ENCODE measurements at places on chromosomes 5 and 9.

- no peak for DNase-seq
These were observed 129.4 kb downstream of the LPAR1 start for GRCh38 chr9:110908894-110909293.

DNA sequence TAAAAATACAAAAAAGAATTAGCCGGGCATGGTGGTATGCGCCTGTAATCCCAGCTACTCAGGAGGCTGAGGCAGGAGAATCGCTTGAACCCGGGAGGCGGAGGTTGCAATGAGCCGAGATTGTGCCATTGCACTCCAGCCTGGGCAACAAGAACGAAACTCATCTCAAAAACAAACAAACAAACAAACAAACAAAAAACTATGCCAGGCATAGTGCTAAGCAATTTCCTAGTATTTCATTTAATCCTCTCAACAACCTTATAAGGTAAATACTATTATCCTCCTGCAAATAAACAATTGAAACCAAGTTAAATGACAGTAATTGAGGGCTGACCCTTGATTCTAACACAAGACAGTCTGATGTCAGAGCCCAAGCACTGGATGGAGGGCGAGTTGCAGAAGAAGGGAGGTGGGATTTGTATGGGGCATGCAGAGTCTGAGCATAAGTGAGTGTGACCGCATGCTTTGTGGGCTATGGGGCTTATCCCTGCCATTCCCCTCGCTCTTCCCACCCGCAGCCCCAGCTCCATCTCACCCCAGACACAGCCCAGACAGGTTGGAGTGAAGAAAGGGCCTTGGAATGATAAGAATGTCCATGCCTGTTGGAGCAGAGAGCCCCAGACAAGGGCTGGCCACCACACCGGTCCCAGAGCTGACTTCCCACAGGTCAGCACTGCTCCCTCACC lies 24.3 kb upstream of the RPS14 start:
- DNase-seq, result no peak

GRCh38 chr9:84371737-84372136 lies 31.2 kb upstream of the SLC28A3 start:
- DNase-seq, result peak; percentile 96

DNA sequence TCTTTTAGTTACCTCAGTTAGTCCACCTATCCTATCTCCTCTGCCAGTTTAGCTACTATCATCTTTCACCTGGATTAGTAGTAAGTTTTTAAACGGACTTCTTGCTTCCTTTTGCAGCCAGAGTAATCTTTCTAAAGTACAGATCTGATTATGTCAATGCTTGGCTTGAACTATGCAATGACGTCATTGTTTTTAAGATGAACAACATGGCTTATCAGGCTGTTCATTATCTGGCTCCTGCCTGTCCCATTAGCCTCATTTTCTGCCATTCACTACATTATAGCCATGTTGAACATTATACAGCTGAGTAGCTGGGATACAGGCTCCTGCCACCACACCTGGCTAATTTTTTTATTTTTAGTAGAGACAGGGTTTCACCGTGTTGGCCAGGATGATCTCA lies 98.7 kb downstream of the RANBP17 start:
- DNase-seq, result no peak

DNA sequence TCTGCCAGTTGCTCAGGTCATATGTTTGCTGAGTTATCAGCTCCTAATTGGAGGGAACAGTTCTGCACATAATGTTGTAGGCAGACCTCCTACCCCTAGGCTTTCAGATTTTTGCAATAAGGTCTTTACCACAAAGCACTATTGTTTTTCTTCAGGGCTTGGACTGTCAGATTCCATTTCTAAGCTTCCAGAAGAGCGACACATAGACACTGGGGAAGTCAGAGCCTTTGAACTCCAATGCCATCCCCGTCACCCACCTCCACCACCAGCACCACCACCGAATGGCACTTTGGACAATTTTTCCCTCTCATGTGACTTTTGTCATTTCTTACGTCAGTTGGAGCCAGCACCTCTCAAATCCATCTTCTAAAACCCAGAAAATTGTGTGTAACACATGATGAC lies 28.3 kb upstream of the SPRY4 start:
- peak; percentile 22 for DNase-seq

DNA sequence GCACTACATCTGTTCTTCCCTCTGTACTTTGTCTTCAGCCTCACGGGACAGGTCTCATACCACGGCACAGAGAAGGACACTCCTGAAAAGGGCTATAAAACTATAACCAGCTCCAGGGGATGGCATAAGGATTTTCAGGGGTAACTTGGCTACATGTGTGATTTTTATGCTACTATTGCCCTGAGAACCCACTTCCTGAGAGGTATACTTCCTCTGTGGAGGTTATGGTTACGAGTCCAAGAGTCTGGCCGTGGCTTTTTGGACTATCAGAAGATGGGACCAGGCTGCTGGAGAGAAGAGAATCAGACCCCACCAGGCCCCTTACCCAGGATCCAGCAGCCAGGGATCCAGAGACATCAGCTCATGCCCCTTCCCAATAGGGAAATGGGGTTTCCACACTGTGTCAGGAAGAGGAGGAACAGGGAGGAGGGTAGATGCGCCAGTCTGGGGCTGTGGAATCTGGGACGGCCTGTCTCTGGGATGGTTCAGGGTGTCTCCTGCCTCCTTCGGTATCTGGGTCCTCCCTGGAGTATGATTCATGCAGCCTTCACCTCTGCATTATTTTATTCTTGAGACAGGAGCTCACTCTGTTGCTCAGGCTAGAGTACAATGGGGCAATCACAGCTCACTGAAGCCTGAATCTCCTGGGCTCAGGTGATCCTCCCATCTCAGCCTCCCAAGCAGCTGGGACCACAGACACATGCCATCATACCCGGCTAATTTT lies 29.7 kb downstream of the WHRN start:
- DNase-seq, result no peak

DNA sequence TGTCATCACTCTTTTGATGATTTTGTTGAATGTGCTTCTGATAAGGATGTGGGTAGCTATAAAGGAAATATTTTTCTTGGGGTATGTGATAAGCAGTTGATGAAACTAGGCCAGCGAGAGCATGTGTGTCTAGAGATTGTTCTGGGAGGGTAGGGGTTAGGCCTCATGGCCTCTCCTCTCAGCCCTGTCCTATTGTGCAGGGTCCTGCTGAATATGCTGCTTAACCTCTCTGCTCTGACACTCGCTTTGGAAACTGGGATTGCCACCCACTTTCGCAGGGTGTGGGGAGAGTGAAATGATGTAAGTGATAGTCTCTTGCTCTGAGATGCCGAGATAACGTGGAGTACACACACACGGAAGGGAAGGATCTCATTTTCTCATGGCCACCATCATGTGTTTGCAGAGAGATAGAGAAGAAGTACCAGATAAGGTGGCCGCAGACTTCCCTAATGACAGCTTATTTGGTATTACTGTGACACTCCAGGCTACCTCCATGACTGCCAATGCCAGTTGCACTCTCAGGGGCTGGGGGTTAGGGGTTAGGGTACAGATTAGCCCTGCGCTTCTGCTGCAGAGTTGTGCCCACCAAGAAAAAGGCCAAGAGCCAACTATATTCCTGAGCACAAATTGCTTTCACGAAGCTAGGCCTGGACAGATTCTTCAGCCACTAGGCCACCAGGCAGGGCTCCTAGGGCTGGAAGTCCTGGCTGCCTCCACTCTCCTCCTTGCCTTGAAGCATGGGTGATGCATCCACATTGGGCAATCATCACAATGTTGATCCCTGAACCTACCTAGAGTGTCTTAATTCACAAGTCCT lies 25.2 kb upstream of the TNFAIP8 start:
- DNase-seq, result no peak

DNA sequence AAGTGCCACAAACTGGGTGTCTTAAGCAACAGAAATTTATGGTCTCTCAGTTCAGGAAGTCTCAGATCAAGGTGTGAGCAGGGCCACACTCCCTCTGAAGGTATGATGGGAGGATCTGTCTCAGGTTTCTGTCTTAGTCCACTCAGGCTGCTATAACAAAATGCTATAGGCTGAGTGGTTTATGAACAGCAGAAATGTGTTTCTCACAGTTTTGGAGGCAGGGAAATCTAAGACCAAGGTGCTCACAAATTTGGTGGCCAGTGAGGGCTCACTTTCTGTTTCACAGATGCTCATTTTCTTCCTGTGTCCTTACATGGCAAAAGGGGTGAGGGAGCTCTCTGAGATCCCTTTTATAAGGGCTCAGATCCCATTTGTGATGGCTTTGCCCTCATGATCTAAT lies 281.4 kb downstream of the CWC27 start:
- no peak for DNase-seq

DNA sequence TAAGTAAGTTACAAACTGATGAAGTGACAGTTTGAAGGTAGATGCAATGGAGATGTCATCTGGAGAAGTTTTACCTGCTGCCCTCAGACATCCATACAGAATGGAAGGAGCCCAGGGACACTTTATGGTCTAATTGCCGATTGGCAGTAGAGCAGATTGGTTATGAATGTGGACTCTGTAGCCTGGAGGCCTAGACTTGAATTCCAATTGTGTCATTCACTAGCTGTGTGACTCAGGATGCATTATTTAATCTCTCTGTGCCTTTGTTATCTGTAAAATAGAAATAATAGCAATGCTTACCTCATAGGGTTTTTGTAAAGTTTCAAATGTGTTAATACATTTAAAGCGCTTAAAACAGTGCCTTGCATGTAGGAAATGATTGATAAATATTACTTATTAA lies 5.2 kb upstream of the TCERG1 start:
- no peak for DNase-seq

DNA sequence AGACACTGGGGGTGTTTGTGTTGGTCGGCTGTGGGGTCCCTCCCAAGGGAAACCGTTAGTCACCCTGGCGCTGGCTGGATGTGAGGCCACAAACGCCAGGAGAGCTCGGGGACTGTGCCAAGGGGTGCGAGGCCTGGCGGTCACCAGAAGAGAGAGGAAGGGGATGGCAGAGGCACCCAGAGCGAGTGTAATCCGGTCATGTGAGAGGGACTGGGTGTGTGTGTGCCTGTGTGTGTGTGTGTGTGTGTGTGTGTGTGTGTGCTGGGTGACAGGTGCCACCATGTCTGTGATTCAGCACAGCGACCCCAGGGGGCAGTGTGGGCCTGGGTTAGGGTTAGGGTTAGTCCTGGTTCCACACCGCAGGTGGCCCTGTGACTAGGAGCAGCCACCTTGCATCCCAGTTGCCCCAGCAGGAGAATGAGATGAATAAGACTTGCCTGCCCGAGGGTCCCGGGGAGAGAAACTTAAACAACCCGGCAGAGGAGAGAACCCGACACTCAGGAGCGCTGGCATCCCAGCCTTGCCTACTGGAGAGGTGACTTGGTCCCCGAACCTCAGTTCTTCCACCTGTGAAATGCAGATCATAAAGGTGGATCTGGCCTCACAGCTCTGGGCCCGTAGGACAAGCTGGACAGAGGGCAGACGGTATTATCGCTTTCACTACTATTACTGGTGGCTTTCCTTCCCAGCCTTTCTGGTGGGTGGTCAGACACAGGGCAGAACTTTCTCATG lies 1.4 kb upstream of the ADAMTSL2 start:
- DNase-seq, result peak; percentile 58

DNA sequence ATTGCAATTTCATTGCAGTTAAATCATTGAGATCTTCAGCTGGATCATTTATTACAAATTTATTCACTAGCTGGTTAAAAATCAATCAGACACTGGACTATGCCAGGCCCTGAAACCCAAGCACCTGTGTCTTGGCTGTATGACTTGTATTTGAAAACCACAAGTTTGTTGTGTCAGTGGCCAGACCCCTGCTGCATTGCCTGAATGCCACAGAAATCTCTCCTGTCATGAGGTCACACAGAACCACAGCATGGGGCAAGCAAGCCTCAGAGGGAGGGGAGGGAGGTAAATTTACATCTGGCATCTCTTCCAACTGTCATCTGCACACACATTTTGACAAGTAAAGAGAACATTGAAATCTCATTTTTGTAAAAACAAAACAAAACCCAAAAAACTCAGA lies 90.0 kb downstream of the ARRDC3 start:
- DNase-seq, result no peak

DNA sequence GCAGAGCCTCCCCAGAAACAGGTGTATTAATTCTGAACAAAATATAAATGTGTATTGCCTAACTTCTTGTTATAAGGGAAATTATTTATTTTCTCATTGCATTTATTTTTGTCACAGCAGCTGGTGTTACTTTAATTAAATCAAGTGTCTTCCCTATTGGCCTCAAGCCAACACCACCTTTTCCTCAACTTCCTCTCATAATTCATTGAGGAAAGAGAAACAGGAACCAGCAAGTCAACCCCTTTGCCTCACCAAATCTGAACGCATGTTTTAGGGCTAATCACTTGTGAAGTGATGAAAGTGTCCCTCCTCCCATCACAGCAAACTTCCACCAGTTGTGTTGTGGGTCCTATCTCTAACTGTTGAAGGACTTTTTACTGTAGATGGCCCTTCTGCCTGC lies 73.1 kb downstream of the DIRAS2 start:
- peak; percentile 40 for DNase-seq

GRCh38 chr5:75037106-75037505 lies 15.3 kb downstream of the GCNT4 start:
- DNase-seq, result peak; percentile 35

GRCh38 chr9:136002881-136003280 lies 41.7 kb upstream of the UBAC1 start:
- DNase-seq, result no peak

- no peak for DNase-seq
These were observed 459 bp upstream of the ERAP2 start for GRCh38 chr5:96875791-96876291.

GRCh38 chr9:34988218-34989002 lies 1.1 kb upstream of the DNAJB5 start:
- peak; percentile 40 for DNase-seq

DNA sequence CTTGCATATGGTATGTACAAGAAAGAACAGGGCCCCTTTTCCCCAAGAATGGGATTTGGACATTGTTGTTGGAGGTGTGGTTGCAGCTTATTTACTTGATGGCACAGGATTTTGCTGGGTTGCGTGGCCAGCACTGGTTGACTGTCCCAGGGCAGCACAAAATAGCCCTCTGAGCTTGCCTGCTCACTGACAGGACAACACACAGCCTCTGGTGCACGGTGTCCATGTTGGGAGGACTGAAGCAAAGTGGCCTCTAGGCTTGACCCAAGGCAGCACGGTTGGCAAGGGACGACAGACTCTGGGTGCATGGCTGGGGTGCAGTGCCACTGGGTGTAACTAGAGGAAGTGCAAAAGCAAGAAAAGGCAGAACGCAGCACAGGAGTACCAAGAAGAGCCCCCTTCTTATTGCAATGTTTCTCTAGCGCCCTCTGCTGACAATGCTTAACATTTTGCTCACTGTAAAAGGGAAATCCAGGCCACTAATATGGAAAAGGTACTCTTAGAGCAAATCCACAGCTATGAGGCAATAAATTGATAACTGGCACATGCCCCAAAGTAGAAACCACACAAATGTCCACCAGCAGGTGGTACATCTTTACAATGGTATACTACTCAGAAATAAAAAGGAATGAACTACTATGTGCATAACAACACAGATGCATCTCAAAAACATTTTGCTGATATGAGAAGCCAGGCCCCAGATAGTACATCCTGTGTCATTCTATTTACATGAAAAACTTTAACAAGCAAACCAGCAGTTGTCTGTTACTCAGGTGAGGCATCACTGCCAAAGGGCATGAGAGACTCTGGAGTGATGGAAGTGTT lies 47.4 kb upstream of the BARX1 start:
- DNase-seq, result peak; percentile 34

GRCh38 chr5:65832603-65833228 lies 93.7 kb upstream of the ERBIN start:
- DNase-seq, result no peak
